ENCODE measurements at places on chromosomes 6 and 20.

DNA sequence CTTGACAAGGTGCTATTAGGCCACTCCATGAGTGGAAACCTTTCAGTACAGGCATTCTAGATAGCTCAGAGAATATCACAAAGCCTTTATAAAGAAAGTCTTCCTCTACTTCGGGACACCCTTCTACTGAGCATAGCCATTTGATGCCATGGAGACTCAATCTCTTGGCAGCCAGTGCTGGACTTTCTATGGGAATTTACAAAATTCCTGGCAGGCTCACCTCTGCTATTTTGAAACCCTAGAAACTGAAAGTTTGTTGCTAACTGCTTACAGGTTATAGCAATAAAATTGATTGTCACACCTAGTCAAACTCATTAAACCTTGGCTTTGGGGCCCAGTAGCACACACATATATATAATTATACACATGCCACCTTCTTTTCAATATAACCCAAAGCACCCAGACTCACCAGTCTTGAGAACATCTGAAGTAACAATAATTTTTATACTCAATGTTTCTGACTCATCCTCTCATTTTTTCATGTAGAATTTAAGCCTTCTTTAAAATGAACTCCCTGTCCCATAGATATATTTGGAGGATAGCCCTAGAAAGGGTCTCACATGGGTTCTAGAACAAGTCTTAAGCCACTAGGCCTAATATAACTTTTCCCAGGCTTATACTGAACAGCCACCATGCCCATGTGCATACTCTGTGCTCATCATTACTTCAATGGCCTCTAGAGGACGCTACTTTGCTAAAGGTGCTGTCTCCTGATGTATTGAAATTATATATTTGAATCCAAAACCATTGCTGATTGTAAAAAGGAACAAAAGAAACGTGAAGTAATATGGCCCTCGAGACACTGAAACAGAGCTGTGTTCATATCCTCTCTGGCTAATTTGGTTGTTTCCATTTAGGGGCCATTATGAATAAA, 368.1 kb upstream of the MARCKS start:
- no peak for DNase-seq

DNA sequence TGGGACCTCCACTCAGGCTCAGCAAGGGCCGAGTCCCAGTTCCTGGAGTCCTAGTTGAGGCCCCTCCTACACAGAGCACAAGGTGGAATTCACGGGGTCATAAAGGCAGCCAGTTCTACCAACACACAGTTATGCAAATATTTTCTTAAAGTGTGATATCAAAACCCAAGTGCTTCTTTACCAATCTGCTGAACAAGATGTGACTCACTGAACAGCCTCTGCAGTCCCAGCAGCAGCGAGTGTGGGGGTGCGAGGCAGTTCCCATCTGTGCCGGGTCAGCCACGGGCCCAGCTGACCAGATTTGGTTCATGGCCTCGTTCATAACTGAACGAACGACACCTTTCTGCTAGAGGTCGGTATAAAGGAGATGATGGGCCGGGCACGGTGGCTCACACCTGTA, 4.5 kb upstream of the TCEA2 start:
- DNase-seq: no peak

GRCh38 chr20:19974630-19975435, 42.3 kb upstream of the NAA20 start:
- no peak for DNase-seq

DNA sequence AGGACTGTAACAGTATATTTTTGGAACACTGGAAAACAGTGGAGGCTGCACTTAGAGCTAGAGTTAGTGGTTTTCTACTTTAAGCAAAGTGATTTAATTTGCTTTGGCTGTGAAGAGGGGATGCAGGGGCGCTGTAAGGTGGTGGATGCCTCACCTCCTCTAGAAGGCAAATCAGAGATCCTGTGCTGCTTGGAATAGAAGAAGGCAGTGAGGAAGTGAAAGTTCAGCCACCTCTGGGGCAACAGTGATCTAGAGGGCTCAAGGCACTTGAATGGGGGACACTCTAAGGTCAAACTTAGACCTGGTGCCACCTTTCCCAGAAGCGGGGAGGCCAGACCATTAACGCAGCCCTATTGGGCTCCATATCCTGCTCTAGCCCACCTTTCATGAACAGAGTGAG, 19.0 kb upstream of the SNRPB2 start:
- DNase-seq: no peak

- no peak for DNase-seq
Measured at GRCh38 chr20:31760519-31761240, 21.6 kb downstream of the TPX2 start.

- DNase-seq: no peak
Measured at GRCh38 chr20:2353231-2353630, 27.5 kb upstream of the TGM6 start.

DNA sequence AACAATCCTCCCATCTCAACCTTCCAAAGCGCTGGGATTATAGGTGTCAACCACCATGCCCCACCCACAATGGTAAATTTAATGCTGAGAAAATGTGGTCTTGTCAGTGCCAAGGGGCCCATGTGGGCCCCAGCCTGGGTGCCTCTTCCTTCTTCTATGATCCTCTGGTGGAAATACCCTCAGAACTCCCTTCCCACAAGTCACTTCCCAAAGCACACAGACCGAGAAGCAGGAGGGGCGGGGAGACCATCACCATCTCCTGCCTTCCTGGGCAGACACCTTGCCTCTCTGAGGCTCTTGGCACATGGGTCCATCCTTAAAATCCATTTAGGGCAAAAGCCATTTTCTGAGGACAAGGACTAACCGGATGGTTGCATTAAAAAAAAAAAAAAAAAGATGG, 59.0 kb downstream of the NOL4L start:
- no peak for DNase-seq

GRCh38 chr20:60210779-60211617, 252.8 kb downstream of the CDH26 start:
- DNase-seq: peak; percentile 5

GRCh38 chr6:70474751-70475150, 61.4 kb downstream of the FAM135A start:
- DNase-seq: no peak

GRCh38 chr6:157040191-157040590, 263.0 kb downstream of the ARID1B start:
- DNase-seq: no peak

GRCh38 chr6:14665827-14666724, 548.5 kb downstream of the CD83 start:
- DNase-seq: no peak

GRCh38 chr20:63101781-63102720, 95.3 kb upstream of the BHLHE23 start:
- DNase-seq: peak; percentile 44

DNA sequence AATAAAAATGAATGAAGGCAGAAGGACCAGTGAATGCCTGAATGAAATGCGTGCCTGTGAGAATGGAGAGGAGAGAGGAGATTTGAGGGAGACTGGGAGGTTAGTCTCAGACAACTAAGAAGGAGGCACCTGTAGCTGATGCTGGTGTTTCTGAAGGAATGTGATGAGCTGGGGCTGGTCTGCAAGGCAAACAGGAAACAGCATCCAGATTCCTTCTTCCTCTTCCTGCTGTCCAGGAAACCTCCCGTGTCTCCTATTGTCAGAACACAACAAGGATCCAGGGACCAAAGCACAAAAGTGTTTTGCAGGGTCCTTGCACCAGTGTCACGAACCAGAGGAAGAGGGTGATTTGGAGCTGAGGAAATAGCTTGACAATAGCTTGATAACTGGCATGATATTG, 50.4 kb upstream of the TAB2 start:
- no peak for DNase-seq

GRCh38 chr6:90226257-90226656, 70.4 kb downstream of the BACH2 start:
- no peak for DNase-seq

DNA sequence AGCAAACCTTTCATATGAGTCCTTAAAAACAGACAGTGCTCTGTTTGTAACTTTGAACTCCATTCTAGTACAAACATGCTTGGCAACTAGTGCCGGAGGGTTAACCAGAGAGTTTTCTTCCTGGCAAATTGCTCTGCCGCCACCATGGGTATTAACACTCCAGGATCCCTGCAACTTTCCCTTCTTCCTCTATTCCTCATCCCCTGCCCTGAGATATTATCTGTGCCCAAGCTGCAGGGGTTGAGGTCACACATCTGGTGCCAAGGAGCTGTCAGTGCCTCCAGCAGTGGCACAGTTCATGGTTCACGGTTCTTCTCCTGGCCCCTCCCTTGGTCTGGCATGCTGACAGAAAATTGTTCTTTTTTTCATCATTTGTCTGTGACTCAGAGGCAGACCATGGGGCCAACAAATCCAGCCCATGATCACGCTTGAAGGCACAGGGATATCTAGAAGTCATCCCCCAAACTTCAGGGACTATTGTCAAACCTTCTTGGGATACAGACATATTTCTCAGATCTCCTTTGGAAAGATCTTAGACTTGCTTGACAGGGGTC, 77.5 kb downstream of the ATXN1 start:
- no peak for DNase-seq

DNA sequence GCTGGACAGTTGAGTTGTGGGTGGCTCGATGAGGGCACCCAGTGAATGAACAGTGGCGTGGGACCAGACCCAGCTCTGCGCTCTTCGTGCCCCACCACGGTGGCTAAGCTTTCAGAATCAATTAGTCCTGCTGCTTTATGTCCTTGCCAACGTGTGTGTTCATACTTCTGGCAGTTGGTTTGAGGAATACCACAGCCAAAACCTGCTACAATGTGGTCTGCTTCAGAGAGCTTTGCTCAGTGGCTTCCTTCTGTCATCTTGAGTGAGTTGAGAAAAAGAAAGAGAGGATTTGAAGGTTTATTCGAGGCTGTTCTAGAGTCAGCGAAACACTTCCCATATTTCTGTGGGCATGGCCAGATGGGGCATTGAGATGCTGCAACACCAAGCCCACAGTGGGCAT, 39.5 kb upstream of the SLC22A2 start:
- no peak for DNase-seq

DNA sequence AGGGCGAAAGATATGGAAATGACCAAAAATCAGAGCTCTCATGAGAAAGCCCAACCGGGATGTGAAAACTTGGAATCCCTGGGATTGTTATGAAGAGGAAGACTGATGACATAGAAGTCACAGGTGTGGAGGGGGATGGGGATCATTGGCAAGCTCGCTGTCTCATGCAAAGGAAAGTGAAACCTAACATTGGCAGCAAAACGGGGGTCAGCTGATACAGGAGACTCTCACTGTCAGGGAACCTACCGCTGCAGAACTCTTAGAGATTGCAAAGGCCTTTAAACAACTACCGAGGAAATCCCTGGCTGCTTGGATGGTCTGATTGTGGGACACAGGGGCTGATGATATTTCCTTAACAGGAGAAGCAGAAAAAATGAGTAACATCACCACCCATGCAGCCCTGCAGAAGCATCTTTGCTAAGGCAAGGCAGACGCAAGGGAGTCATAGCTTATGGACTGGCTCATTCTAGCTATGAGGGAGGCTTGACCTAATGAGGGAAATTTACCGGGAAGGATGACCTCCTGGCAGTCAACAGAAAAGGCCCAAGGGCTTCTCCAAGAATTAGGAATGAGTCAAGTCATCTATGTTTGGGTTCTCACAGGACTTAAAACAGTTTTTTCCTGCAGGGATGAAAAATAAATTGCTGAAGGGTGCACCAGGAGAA, 7.0 kb downstream of the MUC21 start:
- no peak for DNase-seq
